ENCODE measurements at places on chromosomes 16 and 17. TPM values are rescaled to one million over a fixed set of nuclear protein-coding genes. Genes with fewer than 3 reads are reported as not detected.
A peak's percentile ranks its signal among the peaks of the same experiment; 100 is the strongest.

OTOP3 gene
- total RNA-seq, result not detected

CDH5 gene
- 30.3 TPM for total RNA-seq

GRCh38 chr17:57527221-57528057, 217.7 kb downstream of the CCDC182 start:
- DNase-seq, result no peak

GRCh38 chr17:740240-741017, 8.0 kb downstream of the TLCD3A start:
- DNase-seq, result no peak

CDRT15L2 gene
- total RNA-seq, result not detected

- DNase-seq, result no peak
Measured at GRCh38 chr17:82598256-82599119, 49.8 kb downstream of the WDR45B start.

TBX2 gene
- total RNA-seq, result 7.6 TPM

- DNase-seq, result no peak
Measured at GRCh38 chr16:65863236-65863635, 503.3 kb upstream of the CDH5 start.

DNA sequence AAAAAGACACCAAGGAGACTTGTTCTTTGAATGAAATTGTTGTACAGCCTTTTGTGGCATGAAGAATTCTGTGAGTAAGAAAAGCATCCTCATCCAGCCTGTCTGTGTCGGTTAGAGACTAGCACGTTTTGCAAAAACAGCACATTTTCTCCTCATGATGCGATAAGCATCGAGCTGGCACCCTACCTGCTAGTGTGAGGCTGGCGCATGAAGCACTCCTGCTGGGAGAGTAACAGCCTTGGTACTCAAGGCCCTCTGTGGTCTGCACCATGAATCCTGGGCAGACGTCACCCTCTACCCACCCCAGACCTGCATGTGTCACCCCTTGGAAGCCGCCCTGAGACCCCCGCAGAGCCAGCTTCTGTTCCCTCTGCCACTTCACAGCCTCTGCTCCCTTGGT, 92.6 kb upstream of the TMEM132E start:
- no peak for DNase-seq

- no peak for DNase-seq
Measured at GRCh38 chr17:77872714-77873499, 85.6 kb upstream of the TNRC6C start.

POLR2A gene
- 126 TPM for total RNA-seq

DNA sequence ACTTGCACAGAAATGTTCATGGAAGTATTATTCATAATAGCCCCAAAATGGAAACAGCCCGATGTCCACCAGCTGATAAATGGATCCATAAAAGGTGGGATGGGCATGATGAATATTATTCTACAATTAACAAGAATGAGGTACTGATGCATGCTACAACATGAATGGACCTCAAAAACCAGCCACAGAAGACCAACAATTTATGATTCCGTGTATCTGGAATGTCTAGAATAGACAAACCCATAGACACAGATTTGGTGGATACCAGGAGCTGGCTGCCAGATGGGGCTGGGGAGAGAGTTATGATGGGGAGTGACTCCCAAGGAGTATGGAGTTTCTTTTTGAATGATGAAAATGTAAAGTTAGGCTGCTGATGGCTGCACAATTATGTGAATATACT, 10.8 kb upstream of the NAGLU start:
- no peak for DNase-seq

ERCC4 gene
- 18.6 TPM for total RNA-seq

GRCh38 chr17:62963296-62963695, 2.7 kb upstream of the TANC2 start:
- peak; percentile 43 for DNase-seq

CDK3 gene
- total RNA-seq, result 4.0 TPM

KRT31 gene
- not detected for total RNA-seq

HCRT gene
- not detected for total RNA-seq

PRDM7 gene
- not detected for total RNA-seq

- DNase-seq, result no peak
Measured at GRCh38 chr17:13351046-13351445, 250.7 kb downstream of the HS3ST3A1 start.

DNA sequence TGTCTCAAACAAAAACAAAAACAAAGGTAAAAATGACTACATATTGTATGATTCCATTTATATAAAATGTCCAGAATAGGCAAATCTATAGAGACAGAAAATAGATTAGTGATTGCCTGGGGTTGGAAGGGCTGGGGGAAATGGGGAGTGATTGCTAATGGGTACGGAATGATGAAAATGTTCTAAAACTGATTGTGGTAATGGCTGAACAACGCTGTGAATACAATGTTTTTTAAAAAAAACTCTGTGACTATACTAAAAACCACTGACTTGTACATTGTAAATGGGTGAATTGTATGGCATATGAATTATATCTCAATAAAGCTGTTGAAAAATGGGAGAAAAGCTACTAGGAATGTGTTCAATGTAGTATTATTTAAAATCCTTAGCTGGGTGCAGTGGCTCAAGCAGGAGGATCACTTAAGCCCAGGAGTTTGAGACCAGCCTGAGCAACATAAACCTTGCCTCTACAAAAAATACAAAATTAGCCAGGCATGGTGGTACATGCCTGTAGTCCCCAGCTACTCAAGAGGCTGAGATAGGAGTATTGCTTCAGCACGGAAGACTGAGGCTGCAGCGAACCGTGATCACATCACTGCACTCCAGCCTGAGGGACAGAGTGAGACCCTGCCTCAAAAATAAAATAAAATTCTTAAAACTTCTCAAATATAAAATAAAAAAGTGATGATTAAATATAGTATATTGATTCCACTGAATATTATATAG, 47.9 kb downstream of the TOM1L2 start:
- no peak for DNase-seq

LDHD gene
- 46.0 TPM for total RNA-seq

OR2C1 gene
- total RNA-seq, result not detected

GRCh38 chr16:80804526-80805383, at the start of gene CDYL2:
TSS of gene CDYL2 (minus strand) at chr16:80804598. CDS start at chr16:80804173, 425 bp downstream.
- DNase-seq, result peak; percentile 41

DNA sequence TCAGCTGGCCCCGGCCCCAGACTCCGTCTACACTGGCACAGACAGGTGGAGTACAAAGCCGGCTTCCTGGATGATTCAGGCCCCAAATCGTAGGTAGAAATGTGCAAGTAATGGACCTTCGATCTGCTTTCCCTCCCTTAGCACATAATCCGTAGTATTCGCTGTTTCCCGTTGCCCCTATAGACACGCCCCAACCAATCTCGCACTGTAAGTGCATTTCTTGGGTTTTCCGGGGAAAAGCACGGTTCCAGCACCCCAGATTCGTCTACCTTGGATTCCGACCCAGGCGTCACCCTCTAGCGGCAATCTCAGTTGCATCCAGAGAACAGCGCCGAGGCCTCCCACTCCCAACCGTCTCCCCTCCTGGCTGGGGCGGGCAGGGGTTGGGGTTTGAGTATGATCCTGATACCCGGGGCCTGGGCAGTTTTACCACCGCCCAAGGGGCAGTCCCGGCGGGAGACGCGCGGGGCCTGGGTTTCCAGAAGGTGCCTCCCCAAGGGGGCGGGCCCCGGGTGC, 12.1 kb upstream of the FOXF1 start:
- no peak for DNase-seq

- no peak for DNase-seq
Measured at GRCh38 chr16:53453928-53454327, 19.7 kb downstream of the RBL2 start.

GRCh38 chr16:466651-467050, 41.2 kb downstream of the RAB11FIP3 start:
- no peak for DNase-seq

- peak; percentile 87 for DNase-seq
Measured at GRCh38 chr17:76569607-76570279, 15.9 kb downstream of the ST6GALNAC2 start.

DNA sequence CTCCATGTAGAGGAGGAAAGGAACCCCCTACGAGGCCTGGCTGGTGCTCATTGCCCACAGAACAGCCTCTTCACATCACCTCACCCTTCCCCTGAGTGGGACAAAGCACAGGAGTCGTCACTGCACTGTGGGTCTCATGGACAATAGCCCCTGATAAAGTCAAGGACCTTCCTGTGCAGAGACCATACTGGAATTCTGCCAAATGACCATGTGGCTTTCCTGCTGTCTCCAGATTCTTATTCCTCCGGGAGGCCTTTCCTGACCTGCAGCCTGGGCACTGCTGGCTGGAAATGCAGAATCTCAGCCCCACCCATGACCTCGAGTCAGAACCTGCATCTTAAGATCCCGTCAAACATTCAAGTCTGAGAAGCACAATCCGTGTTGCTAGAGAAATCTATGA, 60.5 kb upstream of the ERN1 start:
- DNase-seq, result peak; percentile 42

EVI2B gene
- 0.67 TPM for total RNA-seq

DNA sequence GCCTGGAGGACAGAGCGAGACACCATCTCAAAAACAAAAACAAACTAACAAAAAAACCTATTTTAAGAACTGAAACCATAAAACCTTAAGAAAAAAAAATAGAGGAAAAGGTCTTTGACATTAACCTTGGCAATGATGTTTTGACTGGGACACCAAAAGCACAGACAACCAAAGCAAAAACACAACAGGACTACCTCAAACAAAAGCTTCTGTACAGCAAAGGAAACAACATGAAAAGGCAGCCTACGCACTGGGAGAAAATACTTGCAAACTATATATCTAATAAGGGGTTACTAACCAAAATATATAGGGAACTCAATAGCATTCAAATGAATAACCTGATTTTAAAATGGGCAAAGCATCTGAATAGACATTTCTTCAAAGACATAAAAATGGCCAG, 32.3 kb downstream of the CDR2 start:
- DNase-seq, result no peak

DNA sequence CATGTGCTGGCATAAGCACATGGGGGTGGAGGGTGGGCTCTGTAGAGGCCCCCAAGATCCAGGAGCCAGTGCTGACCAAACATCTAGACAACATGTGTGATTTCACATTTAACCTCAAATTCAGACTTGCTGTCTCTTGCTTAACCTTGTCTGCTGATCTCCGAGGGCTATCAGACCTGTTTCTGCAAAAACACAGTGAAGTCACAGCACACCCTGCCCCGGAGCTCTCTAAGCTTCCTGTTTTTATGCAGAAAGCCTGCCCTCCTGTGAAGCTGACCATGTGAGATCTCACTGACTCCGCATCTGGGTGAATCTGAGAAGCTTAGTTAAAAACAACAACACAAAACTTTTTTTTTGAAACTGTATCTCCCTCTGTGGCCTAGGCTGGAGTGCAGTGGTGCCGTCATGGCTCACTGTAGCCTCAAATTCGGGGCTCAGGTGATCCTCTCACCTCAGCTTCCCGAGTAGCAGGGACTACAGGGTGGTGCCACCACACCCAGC, 6.6 kb upstream of the DPEP2 start:
- no peak for DNase-seq

DNA sequence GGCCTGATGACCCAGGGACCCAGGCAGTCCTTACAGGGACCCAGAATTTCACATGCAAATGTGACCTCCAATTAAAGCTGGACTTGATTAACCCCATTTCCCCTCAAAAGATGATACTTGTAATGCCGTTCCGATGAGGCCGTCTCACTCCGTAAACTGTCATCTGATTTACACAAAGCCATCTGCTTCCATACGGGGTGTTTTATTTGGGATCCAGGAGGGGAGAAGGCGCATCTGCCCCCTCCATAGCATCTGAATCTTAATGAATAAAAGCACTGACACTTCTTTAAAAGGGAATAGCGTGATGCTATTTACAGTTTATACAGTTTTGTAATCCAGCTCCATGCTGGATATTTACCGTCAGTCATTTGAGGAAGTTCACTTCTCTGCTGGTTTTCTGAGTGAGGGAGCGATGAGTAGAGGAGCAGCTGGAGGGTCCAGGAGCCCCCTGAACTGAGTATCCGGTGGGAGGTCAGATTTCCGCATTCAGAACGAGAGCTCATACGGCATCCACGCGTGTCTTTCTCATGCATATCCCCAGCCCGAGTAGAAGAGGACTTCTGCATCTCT, 452.7 kb downstream of the WWOX start:
- no peak for DNase-seq

LITAFD gene
- not detected for total RNA-seq

- DNase-seq, result no peak
Measured at GRCh38 chr17:73514146-73514863, 129.9 kb downstream of the SDK2 start.

KRT33B gene
- total RNA-seq, result not detected

ZNF423 gene
- 6.9 TPM for total RNA-seq

DNA sequence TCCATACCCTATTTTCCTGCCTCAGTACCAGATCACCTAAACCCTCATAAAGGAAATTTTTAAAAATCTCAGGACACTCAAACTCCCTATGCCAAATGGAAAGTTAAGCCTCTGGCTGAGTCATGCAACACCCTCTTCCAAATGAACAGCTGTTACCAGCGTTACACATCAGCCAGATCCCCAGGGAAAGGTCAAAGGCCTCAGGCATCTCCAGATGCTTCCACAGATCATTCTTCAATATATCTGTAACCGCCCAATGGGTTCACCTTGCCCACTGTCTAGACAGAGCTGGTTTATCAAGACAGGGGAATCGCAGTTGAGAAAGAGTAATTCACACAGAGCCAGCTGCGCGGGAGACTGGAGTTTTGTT, 29.1 kb upstream of the SHCBP1 start:
- DNase-seq, result no peak

G6PC1 gene
- not detected for total RNA-seq

GRCh38 chr16:1105888-1106620, 10.0 kb upstream of the C1QTNF8 start:
- DNase-seq, result peak; percentile 84

HOXB13 gene
- total RNA-seq, result 0.07 TPM

DNA sequence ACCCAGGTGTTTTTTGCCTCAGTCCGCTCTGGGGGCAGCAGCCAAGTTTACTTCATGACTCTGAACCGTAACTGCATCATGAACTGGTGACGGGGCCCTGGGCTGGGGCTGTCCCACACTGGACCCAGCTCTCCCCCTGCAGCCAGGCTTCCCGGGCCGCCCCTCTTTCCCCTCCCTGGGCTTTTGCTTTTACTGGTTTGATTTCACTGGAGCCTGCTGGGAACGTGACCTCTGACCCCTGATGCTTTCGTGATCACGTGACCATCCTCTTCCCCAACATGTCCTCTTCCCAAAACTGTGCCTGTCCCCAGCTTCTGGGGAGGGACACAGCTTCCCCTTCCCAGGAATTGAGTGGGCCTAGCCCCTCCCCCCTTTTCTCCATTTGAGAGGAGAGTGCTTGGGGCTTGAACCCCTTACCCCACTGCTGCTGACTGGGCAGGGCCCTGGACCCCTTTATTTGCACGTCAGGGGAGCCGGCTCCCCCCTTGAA, 2.1 kb upstream of the C17orf107 start:
- no peak for DNase-seq

GRCh38 chr17:47905221-47905733, 9.2 kb downstream of the SP2 start:
- peak; percentile 67 for DNase-seq

PDE6G gene
- total RNA-seq, result 1.8 TPM

PRSS27 gene
- total RNA-seq, result 1.4 TPM

DNA sequence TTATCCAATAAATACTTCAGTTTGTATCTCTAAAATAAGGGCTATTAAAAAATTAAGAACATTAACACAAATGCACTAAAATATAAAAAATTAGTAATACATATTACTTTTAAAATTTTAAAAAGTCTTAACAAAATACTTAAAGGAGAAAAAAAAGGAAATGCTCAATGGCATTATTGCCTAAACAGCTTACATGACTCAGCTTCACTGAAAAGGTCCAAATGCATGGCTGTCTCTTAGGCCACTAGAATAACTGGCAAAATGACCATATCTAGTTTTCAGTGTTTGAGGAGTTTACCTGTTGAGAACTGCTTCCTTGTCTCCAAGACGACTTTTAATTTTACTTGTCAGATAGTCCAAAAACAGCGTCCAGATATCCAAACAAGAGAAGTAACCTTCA, 66.0 kb downstream of the XPO6 start:
- DNase-seq, result no peak

CCL17 gene
- total RNA-seq, result not detected

Data from adrenal gland (tissue), 19 donors.